ENCODE measurements at places on chromosomes 2 and 18. TPM values are rescaled to one million over a fixed set of nuclear protein-coding genes. Genes with fewer than 3 reads are reported as not detected.

DNA sequence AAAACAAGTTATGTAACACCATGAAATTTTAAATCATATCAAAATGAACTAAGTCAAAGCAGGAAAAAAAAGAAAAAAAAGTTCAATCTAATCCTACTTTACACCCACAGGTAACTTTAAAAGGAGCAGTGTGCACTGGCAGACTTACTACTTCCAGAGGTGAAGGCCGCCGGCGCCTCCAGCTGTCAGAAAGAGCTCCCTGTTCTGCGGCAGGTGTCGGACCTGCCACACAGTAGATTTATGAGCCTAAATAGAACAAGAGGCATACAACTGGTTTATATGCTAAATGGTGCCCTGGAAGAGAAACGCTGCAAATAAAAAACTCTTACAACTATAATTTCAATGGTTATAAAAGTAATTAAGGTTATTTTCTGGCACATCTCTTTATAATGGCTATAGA lies 23.1 kb upstream of the PNO1 start:
- DNase-seq, result no peak

The TFCP2L1 gene
- not detected for total RNA-seq

DNA sequence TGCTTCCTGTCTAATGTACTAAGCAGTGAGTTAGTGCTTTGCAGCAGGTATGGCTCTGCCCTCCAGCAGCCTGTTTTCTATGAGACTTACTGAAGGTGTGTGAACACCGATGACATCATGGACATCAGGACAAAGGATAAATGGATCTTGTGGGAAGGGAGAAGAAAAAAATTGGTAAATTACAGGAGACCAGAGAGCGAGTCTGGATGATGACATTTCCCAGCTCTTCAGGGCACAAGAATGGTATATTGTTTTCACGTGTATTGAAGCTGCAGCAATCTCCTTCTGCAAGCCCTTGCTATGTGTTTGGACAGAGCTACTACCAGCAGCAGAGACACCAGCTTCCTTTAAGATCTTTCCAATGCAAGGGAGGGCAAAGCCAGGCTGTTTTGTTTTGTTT lies 47.2 kb downstream of the DCC start:
- DNase-seq, result no peak

- no peak for DNase-seq
Measured at GRCh38 chr2:177537636-177538035, 145.1 kb downstream of the AGPS start.

DNA sequence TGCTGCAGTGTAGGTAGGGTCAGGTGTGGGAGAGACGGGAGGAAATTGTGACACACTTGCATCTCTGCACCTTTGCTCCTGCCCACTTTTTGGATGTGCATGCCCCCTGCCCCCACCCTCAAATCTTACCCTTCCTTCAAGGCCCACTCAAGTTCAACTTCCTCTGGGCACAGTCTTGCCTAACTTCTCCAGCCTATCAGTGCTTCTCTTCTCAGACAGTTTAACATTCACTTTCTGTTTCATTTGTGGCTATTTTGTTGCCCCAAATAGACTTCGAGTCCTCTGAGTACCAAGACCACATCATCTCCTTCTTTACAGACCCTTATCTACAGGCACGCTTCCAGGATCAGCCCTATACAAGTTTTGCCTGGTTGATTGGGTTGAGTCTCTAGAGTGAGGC lies 2.7 kb downstream of the ST8SIA5 start:
- no peak for DNase-seq

GRCh38 chr2:42089340-42089925 lies 41.6 kb downstream of the PKDCC start:
- no peak for DNase-seq

DNA sequence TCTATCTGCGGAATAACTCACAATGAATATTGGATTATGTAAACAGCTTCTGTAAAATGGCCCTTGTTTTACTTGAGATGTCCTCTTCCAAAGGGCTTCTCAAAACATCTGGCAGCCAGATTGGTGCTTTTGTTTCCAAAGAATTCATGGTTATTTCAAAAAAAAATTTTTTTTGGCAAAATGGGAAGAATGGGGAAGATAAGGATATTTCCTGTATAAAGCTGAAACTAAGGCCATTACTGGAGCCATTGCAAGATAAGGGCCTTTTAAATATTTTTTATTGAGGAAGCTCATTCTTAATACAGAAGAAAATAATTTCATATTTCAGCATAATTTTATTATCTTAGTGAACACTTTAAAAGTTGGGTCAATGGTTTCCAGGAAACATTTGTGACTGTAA lies 259.1 kb downstream of the GALNT13 start:
- no peak for DNase-seq

DNA sequence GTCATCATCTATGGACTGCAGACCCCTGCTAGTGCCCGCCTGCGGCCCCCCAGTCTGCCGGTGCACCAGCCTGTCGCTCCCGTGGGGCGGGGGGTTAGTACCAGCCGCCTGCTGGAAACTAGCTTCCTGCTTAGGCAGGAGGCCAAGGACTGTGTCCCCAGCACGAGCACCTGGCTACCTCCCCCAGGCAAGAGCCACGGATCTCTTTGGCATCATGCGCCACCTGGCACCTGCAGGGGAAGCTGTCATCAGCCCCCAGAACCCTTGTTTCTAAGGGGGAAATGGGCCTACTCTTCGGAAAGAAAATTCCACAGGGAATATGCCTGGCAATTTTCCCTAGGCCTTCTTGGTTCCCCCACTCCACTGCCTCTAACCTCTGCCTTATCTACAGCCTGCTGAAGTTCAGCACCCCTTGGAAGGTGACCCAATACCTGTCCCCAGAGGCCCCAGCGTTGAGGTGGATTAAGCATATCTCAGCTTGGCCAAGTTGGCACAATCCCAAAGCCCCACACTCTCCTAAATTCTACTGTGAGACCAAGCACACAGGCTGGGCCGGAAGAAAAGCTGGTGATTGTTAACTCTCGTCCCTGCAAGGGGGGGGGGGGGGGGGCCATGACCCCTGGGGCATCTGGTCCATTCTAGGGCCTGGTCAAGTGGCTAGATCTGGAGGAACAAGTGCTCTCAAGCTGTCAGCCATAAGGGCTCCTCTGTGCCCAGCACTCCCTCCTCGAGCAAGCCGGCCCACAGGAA lies 62.0 kb upstream of the POMC start:
- DNase-seq, result peak; percentile 68
